Kidney tubule cell (primary cell): ENCODE measurements at places on chromosomes 13 and 19.
A peak's percentile ranks its signal among the peaks of the same experiment; 100 is the strongest.

DNA sequence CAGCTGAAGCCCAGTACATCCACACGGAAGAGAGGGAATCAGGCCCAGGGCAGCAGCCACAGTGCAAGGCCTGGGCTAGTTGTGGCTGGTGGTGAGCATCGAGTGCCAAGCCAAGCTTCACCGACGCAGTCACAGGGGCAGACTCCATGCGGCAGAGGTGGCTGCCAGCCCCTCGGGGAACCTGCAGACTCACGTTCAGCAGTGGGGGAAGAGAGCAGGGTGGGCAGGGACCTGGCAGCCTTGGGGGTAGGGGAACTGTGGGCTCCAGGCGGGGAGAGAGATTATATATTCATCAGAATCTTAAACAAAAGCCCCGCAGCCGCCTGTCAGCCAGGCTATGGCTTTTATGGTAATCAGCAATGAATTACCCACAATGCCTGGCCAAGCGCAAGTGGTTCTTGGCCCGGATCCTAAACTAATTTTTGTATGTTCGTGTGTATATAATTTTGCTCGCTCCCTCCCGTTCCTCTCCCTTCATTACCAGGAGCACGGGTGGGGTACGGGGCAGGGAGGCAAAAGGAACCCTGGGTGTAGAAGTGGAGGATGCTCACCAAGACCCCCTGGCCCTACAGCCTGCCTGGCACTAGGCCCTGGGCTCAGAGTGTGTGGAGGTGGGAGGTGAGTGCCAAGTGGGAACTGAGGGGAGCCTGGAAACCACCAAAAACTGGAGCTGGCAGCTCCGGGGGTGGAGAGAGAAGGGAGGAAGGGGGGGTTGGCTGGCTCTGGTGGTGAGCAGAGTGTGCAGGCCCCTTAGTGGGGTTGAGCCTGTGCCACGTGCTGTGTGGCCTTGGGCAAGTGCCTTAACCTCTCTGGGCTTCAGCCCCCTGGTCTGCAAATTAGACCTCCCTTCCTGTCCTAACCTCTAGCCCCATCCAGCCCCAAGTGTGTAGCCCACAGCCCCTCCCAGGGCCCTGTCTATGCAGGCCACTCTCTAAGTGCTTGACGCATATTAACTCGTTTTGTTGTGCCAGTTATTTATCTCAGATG is 31.9 kb downstream of the PTPRS start:
- peak; percentile 67 for DNase-seq

- DNase-seq: peak; percentile 38
These were observed 7.1 kb downstream of the LDLR start for GRCh38 chr19:11096210-11096841.

GRCh38 chr13:50421473-50422130 is 406.4 kb downstream of the KCNRG start:
- DNase-seq: peak; percentile 73

- DNase-seq: peak; percentile 14
These were observed 44.8 kb downstream of the PHF11 start for GRCh38 chr13:49540552-49540951.

DNA sequence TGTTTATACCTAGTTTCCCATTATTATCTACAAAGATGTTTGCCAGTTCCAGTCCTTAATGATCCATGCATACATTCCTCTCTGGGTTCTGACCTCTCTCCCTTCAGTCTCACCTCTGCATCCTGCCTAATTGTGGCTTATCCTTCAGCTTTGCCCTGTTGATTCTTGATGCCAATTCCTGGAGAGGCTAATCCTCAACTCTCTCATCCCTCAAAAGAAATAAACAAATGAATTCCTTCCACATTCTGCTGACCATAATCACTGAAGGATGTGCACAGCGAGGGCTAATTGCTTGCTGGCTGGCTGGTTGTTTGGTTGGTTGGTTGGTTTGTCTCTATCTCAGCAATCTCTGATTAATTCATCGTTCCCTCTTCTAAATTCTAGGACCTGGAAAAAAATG is 113.8 kb downstream of the IRS2 start:
- DNase-seq: no peak

- DNase-seq: no peak
These were observed 136.7 kb downstream of the ZDHHC20 start for GRCh38 chr13:21322327-21322965.

GRCh38 chr19:2376784-2377519 is 16.9 kb downstream of the TMPRSS9 start:
- no peak for DNase-seq

- DNase-seq: no peak
These were observed 117.9 kb downstream of the RBM26 start for GRCh38 chr13:79287939-79288795.

DNA sequence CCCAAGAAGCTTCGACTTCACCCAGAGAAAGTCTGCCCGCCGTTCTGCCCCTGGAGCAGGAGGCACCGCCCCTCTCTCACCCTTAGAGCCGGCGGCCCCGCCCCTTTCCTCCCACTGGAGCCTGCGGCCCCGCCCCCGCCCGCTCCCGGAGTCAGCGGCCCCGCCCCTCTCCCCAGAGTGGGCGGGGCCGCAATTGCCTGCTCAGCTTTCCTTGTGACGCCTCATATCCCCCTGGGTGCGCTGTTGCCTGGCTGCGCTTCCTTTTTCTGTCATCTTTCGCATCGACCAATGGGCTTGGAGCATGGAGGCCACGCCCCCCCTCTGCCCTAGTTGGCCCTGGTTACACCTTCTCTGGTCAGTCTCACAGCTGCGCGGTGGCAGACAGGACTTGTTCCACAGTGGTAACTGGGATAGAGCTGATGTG is 38.2 kb upstream of the ZNF492 start:
- no peak for DNase-seq

GRCh38 chr19:54168174-54168917 is 4.6 kb downstream of the TMC4 start:
- DNase-seq: peak; percentile 84
